RWPE2 (cell line): ENCODE measurements at places on chromosomes 2 and 18.
A peak's percentile ranks its signal among the peaks of the same experiment; 100 is the strongest.

- DNase-seq: no peak
These were observed 103.5 kb downstream of the KCNS3 start for GRCh38 chr2:17981936-17982335.

DNA sequence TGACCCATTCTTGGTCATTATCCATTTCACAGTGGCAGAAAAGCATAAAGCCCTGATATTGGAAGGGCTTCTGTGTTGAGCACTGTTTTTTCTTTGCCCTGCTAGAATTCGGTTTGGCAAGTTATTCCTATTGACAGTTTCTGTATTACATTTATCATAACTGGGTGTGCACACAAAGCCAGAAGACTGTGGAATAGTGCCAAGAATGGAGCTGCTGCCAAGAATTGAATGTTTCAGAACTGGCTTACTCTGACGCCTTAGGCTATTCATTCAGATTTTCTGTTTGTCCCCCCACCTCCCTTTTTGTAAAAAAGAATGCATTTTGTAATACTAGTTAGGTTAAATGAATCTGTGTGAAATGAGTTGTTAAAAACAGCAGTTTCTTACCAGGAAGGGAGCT, 12.7 kb downstream of the KDM3A start:
- DNase-seq: no peak

DNA sequence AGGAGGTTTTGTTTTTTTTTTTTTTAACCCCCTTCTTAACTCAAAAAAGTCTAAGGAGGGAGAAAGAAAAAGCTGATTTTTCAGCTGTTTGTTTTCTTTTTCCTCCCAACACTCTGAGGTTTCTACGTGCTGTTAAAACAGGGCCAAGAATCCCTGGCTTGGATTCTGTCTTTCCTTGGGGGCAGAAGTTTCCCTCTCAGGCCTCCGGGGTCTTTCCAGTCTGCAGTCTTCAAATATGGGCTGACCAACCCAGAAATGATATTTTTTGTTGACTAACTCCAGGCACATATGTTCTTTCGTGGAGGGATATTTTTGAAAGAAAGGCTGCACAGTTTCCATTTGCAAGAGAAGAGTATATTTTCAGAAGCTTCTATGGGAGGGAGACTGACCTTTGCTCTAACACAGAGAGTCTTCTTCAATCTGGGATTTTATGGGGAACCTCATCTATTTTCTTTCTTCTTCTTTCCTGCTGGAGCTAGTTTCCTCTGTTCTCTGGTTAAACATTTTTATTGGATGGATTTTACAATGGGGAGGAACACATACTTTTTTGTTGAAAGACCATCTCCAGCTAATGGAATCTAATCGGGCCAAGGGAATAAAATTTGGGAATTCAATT, 93.3 kb upstream of the SPRED2 start:
- DNase-seq: no peak

DNA sequence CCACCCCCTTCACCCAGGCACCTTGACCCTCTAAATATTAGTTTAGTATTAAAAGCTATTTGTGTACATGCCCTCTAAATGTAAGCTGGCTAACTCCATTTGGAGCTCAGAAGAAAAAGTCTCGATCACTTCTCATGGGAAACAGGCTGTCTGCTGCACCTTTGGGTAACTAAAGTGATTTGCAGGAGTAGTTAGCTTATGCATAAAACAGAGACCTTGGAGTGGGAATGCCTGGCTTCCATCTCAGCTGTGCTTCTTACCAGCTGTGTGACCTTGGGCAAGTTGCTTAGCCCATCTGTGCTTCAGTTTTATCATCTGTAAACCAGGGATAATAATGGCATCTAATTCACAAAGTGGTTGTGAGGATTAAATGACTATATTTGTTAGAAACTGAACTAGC, 29.9 kb downstream of the IGFBP2 start:
- no peak for DNase-seq

DNA sequence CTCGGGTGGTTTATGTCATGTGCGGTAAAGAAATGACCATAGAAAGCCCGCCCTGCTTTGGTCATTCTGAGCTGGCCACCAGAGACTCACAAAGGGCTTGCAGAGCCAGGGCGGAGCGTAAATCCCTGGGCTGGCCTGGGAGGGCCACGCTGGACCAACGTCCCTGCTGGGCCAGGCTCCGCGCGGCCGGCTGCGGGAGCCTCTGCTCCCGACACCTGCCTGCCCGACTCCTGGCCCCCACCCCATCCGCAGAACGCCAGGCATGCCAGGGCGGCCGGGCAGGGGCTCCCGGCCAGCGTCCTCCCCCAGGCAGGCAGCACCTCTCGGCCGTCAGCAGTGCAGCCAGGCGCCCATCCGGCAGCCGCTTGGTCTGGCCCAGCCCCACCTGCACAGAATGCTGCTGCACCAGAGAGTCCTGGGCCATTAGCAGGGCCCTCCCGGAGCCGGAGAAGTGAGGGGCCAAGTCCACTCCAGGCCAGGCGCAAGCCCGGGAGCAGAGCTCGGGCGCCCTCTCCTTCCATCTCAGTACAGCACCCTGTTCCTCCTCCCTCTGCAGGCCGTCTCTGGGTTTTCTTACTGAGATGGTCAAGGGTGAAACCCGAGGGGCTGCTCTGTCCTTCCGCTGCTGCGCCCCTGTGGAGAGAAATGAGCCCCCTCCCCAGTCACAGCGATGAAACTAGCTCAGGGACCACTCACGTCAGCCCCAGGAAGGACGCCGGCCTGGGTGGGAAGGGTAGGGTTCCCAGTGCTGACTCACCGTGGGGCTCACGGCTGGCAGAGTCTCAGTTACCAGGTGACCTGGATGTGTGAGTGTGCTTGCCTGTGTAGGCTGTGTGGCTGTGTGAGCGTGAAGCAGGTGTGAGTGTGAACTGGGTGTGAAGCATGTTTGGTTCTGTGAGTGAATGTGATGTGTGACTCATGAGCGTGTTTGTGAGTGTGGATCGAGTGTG, 83.3 kb downstream of the PTGR3 start:
- no peak for DNase-seq

GRCh38 chr2:19883971-19884720, 17.6 kb downstream of the TTC32 start:
- DNase-seq: no peak

DNA sequence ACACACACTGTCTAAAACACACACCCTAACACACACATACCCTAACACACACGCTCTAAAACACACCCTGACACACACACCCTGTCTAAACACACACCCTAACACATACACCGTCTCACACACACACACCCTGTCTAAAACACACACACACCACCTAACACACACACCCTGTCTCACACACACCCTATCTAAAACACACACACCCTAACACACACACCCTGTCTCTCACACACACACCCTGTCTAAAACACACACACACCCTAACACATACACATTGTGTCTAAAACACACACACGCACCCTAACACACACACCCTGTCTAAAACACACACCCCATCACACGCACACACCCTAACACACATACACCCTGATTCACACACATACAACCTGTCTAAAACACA, 54.1 kb downstream of the HDAC4 start:
- DNase-seq: no peak

GRCh38 chr2:121075006-121075551, 209.9 kb downstream of the TFCP2L1 start:
- DNase-seq: peak; percentile 91

GRCh38 chr2:26172871-26173775, at the start of gene GAREM2:
Gene GAREM2, plus strand, starts transcription at chr2:26173088. Its CDS starts 133 bp downstream, at chr2:26173221.
- no peak for DNase-seq

DNA sequence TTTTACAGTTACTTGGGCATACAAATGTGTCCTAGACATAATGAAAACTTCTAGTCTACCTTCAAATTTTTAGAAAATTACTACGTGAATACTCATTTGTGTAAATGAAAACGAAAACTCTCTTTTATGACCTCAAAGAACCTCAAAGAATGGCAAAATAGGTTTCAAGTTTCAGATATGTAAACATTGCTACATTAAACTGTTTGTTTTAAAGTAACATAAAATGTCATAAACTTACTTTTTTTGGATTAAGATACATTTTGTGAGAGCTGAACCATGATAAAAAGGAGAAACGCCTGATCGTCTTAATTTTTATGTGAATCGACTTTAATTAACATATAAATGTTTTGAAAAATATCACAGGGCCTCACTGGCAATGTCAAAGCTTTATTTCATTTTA, 91.4 kb downstream of the PPP1R1C start:
- DNase-seq: no peak

DNA sequence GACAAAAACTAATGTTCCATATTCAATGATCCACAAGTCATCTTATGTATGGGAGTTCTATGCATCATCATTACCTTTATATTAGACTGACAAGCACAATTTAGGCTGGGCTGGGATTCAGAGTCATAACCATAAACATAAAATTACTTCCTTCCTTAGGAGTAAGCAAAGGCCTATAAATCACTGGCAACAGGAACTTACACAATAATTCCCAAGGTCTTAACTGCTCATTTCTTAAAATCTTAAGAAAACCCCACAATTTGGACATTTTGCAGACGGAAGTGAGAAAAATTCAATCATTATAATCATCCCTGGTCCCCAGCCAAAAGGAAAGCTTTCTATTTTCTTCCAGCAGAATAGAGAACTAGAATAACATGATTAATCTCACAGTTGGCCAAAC, 232.3 kb downstream of the DYM start:
- no peak for DNase-seq

DNA sequence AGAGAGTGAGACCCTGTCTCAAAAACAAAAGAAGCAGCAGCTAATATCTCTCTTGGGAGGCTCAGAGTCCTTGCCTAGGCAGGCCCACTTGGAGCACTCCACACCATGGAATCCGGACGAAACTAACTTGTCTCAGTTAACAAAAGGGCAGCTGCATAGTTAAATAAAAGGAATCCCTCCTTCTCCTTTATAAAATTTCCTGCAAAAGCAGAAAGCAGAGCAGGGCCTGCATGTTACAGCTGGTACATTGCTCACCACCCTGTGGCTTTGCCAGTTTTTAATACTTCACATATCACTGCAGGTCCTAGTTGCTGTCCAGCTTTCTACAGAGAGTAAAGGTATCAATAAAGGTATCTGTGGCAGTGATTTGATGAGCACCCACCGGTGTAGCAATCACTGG, 93.6 kb downstream of the ASAP2 start:
- DNase-seq: no peak

- DNase-seq: no peak
These were observed 14.7 kb downstream of the LINC00305 start for GRCh38 chr18:64134044-64134747.

- DNase-seq: no peak
These were observed 3.1 kb upstream of the GMPPA start for GRCh38 chr2:219495531-219496122.

DNA sequence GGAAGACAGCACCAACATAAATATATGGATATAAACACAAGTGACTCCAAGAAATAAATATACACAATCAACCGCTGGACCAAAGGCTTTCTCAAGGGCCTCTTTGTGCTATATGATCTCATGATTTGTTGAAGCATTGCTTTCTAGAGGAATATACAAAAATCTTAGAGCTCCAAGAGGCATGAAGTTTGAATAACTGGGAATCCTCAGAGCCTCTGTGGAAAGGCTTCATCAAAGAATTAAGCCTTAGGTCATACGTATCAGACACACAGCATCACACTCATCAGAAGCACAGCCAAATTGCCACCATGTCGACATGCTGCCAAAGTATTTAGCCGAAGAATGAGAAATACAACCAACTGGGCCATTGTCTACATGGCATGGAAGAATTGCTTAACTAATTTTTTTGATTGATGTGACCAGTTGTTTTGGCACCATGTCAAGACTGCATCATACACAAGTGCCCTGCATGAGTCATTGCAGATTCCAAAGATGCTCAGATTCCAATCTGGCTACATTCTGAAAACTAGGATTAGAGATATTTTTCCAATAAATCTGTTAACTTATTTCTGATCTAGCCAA, 860.6 kb upstream of the ZEB2 start:
- no peak for DNase-seq

DNA sequence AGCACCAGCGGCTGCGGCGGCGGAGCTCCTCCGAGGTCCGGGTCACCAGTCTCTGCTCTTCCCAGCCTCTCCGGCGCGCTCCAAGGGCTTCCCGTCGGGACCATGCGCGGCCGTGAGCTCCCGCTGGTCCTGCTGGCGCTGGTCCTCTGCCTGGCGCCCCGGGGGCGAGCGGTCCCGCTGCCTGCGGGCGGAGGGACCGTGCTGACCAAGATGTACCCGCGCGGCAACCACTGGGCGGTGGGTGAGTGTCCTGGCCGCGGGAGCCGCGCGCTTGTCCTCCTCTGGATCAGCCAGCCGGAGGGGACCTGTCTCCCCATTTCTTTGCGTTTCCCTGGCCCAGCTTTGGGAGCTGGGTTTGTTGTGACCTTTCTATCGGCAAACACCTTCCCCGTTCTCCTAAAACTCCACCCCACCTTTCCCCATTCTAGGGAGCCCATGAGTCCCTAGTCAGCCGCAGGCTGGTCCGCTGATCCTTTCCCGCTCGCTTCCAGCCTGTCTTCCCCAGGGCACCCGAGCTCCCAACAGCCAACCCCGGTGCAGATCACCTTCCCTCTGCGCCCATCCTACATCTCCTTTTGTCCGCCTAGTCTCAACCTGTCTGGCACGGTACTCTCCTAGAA, 316 bp downstream of the GRP start:
- DNase-seq: no peak

DNA sequence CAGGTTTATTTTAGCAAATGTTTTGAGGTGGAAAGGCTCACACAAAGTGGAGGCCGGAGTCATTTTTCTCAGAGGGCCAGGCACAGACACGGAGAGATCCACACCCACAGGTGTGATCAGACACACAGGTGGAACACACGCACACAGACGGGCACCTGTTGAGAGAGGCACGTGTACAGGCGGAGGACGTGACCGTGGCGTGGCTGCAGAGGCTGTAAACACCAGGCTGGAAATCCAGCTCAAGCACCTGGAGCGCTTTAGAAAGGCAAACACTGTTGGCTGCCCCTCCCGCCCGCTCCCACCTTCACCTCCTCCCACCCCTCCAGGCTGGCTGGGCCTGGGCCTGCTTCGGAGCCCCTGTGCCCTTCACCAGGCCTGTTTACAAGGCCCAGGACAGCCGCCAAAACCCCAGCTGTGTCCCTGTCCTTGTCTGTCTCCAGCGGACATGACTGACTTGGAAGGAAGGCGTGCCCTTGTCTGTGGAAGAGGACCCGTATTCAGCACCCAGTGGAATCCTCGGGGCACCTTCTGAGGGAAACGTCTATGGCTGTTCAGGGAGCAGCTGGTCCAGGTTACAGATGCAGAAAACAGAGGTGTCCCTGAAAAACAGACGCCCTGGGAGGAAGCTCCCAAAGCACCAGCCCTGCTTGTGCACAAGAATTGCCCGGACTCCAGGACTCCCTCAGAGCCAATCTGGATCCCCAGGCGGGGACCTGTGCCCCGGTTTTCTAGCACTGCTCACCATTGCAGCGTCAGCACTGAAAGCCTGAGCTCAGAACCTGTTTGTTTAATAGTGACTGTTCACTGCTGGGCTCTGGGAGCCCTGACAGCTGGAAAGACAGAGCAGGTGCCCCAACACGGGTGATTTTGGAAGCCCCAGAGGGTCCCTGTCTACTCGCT, 134.3 kb upstream of the HAAO start:
- no peak for DNase-seq
